Activated T-cell treated with anti-CD3 and anti-CD28 coated beads, Interleukin-2, amount 50 U/mL, for 4 hours (primary cell): ENCODE measurements at places on chromosomes 7 and 10.

GRCh38 chr7:135714534-135715009 lies 13.4 kb downstream of the SLC13A4 start:
- DNase-seq: no peak

DNA sequence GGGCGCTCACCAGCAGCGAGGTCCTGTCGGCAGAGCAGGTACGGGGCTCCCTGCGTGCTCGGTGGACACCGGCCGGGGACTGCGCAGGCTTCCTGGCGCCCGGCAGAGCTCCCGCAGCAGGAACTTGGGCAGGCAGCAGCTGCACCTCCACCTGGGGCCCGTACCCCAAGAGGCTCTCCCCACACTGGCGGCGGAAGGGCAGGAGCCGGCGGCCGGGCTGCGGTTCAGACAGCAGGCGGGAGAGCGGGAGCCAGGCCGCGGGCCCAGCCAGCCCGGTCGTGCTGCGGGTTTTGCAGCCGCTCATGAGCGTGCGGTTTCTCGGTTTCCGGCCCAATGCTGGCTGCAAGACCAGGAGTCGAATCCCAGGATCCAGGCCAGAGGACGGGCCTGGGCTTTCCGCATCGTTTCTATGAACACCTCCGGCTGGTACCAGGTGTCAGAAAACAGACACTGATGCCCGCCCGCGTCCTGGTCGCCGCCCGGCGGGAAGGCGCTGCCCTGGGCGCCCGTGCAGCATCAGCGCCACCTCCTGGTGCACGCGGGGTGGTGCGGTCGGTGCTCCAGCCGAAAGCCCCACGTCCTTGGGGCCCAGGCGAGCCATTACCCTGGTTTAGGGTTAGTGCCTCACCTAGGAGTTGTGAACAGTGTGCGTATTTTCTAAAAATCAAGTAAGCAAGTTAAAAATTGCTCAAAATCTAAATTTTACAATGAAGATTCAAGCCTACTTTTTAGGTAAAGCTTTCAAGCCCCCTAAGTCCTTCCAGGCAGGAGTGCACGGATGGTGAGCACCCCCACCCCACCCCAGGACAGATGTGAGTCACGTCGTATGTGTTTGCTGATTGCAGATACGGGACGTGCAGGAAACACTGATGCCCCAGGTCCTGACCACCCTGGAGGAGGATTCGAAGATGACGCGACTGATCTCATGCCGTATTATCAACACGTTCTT lies 47.4 kb upstream of the PRKAR1B start:
- peak; percentile 66 for DNase-seq

- DNase-seq: no peak
Observed at GRCh38 chr7:12257582-12257981, 46.5 kb downstream of the TMEM106B start.

DNA sequence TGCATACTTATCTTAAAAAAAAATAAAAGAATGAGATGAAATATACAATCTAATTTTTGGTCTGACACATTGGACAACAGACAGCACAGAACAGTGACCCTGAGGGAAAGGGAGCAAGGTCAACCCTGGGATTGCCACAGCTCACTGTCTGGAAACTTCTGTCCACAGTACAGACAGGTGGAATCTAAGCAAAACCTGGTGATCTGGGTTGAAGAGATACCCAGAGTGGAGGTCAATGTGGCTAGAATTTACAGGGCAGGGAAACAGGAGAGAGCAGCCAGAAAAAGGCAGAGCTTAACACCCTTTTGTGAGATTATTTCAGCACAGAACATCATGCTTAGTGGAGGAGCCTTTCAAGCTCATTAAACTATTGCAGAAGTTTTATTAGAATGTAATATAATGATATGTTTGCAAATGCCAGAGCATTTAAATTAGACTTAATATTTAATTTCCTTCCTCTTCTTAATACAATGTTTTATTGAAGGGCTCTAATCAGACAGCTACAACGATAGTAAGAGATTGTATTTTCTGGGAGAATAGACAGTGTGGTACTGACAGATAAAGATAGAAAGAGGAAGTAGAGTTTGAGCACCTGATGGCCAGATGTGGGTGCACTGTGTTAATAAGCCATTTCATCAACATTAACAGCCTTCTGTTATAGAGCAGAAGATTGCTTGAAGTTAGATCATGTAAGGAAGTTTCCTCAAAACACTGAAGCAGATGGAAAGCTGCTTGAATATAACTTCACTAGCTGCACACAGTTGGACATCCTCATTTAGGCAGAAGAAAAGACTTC lies 309.4 kb downstream of the HGF start:
- DNase-seq: no peak

DNA sequence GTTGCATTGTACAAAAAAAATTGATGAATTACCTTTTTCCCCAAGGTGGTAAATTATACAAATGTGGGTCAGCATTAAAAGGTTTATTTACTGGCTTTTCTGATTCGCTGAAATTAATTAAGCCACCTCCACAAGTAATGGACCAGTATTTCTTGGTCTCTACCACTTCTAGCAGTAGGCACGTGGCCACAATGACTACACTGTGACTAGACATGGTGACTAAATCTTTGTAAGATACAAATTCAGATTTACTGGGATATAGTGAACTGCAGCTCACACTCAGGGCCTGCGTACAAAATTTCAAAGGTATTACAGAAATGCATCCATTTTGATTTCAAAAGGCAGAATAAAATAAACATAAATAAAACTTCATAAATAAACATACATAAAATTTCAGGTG lies 10.9 kb downstream of the HPSE2 start:
- DNase-seq: no peak

GRCh38 chr10:43200538-43201390 lies 62.5 kb downstream of the CSGALNACT2 start:
- DNase-seq: no peak

GRCh38 chr10:45075826-45076380 lies 75.2 kb downstream of the ZNF22 start:
- no peak for DNase-seq

DNA sequence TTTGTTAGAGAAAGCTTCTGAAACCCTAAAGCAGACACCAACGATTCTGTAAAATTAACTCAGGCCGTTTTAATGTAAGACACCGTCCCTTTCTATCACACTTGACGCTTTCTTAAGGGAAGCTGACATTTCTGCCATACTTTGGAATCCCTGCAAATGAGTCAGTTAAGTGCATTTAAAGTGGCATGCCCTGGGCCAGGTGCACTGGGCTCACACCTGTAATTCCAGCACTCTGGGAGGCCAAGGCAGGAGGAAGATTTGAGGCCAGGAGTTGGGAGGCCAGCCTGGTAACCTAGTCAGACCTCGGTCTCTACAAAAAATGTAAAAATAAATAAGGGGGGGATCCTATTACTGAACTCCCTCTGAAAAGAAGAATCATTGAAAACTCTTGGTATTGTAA lies 4.4 kb downstream of the UBE2H start:
- DNase-seq: no peak

DNA sequence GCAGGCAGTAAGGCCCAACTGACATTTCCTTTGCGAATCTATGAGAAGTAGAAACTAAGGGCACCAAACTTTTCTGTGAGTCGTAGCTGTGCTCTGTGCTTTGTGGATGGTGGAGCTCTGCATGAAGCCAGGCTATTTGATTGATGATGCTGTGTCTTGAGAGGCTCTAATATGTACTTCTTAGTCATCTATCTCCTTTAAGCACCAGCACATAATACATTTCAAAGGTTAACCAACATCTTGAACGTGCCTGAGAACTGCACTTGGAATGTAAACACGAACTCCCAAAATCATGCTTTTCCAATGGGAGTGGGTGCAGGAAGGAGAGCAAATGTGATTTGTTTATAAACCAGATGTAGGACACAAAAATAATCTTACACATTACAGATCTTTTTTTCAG lies 411.6 kb downstream of the PARD3 start:
- DNase-seq: no peak

DNA sequence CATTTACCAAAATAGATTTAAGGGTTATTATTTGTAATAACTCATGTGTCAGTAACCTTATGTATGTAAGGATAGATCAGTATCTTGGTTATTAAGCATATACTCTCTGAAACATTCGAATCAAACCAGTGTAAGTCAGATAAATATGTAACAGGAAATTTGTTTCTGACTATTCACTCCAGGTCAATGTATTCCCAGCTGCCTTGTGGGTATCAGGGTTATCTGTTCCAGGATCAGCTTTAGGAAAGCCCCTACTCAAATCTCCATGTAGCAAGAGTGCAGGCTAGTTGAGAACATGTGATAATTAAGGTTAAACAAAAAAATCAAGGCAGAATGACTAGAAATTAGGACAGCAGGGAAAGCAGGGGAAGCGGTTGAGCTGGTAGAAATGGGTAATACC lies 201.7 kb downstream of the AUTS2 start:
- no peak for DNase-seq

DNA sequence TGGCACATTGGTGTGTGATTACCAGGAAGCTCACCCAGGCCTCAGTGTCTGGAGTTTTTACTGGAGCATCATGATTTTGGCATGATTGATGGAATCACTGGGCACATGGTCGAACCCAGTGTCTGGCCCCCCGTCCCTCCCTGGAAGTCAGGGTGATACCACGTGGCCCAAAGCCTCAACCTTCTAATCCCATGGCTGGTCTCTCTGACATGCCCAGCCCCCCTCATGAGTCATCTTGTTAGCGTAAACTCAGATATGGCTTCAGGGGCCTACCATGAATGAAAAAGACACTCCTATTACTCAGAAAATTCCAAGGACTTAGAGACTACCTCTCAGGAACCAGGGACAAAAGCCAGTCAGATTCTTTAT lies 109.3 kb downstream of the GRK5 start:
- DNase-seq: no peak

DNA sequence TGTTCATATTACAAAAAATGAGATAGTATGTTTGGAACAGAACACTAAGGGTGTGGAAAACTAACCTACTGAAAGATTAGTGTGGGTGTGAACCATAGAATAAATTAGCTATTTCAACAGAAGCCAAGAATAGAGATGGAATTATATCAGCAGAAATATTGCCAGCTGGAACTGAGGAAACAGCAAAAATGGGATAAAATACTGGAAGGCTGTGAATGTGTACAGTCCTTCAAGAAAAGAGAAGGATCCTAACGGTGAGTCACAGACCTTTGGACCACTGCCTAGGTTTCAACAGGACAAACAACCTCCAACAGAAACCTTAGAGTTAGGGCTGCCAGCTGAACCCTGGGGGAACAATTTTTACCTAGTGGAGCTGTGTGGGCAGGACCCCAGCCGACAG lies 395.0 kb downstream of the ZWINT start:
- DNase-seq: no peak

DNA sequence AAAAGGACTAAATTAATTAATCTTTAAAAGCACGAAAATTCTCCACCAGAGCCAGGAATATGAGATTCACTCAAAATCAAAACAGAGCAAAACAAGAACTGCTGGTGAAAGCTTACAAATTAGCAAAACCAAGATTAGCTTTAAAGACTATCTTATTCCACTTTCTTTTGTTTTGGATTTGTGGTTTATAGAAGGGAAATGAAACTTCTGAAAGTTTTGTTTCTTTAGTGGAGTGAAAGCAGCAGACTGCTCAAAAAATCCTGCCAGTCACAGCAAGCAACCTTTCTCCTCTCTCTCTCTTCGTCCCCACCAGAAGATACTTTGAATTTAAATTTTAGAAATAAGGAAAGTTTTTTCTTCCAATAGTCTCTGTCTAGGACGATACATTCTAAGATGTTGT lies 7.8 kb downstream of the ACTA2 start:
- no peak for DNase-seq

GRCh38 chr7:74280985-74281384 lies 8.2 kb upstream of the CLIP2 start:
- DNase-seq: no peak

GRCh38 chr10:21021843-21022594 lies 124.9 kb upstream of the NEBL start:
- DNase-seq: no peak

GRCh38 chr7:81294897-81295515 lies 376.2 kb upstream of the SEMA3C start:
- no peak for DNase-seq

DNA sequence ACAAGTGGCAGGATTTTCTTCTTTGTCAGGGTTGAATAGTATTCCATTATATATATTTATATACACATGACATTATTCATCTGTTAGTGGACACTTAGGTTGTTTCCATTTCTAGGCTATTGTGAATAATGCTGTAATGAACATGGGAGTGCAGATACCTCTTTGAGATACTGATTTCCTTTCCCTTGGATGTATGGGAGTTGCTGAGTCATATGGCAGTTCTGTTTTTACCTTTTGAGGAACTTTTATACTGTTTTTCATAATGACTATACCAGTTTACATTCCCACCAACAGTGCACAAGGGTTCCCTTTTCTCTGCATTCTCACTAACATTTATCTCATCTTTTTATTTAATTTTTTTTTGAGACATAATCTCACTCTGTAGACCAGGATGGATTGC lies 1.8 kb upstream of the CLCN1 start:
- DNase-seq: no peak

DNA sequence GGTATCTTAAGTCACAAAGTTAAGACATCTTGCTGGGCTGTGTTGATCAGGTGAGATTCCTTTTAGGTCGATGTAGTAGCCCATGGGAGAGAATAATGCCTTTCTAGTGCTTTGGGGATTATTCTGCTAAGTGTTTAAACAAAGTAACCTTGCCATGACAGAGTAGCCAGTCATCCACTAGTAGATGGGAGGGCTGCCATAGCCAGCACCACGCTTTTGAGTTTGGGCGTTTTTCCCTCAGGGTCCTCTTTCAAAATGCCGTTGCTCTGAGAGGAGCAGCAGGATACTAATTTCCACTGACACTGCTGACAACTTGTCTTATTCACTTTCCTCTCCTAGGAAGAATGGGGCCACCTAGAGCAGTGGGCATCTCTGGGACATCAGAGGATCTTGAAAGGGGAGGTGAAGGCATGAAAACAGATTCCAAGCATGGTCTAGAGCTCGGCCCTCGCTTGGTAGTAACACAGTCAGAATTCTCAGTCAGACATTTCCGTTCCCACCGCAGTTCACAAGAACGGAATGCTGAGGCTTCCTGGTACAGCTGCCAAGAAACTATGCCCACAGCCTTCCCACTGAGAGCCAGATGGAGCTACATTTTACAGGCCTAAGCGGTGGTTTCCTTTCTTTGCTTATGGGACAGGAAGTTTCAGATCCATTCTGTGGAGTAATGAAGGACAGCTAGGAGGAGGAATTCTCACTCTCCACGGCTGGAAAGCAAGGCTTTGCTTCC lies 15.3 kb upstream of the RSU1 start:
- DNase-seq: no peak

DNA sequence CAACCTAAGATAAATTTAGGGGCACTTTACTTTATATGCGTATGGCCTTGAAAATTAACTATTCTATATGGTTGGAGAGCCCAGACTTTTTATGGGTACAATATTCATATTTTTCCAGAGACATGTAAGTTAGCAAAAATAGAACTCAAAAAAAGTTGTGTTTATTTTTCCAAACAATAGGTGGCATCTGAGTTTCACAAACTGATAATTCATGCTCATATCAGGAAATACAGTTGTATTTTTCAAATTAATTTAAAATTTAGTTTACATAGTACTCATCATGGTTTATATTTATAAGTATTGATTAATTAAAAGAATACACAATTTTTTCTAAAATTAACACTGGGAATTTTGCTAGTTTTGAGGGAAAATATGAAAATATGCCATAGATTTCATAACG lies 34.6 kb downstream of the ANKRD7 start:
- DNase-seq: no peak

GRCh38 chr7:152144557-152145245 lies 119.2 kb downstream of the GALNT11 start:
- no peak for DNase-seq
